ENCODE measurements at places on chromosomes 11 and 22.
A peak's percentile ranks its signal among the peaks of the same experiment; 100 is the strongest.

GRCh38 chr11:14789879-14790484 is 102.0 kb downstream of the CYP2R1 start:
- DNase-seq = no peak

GRCh38 chr11:96136613-96137298 is 206.2 kb downstream of the MAML2 start:
- DNase-seq = no peak

DNA sequence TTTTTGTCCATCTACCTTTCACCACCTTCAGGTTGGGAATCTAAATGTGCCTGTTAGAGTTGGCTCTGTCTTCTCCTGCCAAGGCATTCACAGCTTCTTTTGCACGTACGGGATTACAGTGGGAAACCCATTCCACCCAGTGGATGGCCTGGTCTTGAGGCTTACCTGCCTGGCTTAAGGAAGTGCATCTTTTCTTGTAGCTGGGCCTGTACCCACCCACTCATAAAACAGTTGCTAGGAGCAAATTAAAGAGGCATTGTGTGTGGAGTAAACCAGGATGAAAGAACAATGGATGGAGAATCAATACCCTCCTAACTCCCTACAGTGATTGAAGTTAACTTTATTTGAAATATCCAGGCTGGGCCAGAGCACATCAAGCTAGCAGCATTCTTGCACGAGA is 71.6 kb downstream of the TEAD1 start:
- DNase-seq = no peak

GRCh38 chr11:67272327-67273259 is 6.3 kb downstream of the GRK2 start:
- peak; percentile 36 for DNase-seq

DNA sequence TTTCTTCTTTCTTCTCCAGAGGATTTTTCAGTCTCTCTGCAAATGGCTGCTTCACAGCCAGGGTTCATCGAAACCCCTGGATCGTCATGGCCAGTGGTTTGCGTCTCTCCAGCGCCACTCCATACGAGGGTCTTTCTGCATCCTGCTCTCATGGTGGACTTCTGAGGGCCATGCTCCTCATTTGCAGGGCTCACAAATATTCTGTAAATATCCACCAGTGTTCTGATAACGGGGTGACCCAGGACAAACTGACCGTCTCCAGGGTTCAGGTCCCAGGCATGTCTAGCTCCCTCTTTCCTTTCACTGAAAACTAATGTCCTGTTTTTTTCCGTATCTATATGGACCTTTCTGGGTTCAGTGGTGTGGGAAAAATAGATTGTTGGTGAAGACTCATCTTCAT is 15.7 kb upstream of the VPREB1 start:
- DNase-seq = no peak

- peak; percentile 51 for DNase-seq
These were observed 67.3 kb downstream of the HIPK3 start for GRCh38 chr11:33324302-33324985.

All from Caco-2 (cell line).